ENCODE measurements at places on chromosomes 1 and 21.

DNA sequence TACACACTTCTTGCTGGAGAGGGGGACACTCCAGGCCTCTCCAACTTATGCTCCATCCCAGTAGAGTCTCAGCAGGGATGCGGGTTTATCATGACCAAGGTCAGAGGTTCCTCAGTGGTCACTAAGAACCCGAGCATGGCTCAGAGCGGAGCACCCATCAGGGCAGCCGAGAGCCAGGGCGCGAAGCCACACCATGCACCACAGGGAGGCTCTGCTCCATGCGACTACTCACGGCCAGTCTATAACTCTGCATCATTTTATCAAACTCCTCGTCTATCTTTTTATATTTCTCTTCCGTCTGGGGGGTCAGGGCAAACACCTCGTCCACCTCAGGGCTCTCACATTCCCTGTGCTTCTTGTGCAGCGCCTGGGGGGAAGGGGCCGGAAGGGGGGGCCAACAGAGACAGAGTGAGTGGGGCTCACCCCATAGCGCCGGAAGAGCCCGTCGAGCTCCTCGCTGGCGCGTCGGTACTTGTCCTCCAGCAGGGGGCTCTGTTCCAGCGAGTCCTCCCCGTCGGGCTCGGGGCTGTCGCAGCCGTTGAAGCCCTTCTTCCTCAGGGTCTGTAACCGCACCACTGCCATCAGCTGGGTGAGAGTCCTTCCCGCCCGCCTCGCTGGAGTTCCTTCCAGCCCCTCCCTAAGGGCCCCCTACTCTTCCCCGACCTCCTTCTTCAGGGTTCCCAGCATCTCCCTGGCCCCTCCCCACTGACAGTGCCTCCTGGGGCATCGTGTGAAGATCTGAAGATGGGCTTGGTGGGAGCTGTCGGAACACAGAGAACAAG lies 20.0 kb downstream of the MEF2D start:
- peak; percentile 63 for DNase-seq

DNA sequence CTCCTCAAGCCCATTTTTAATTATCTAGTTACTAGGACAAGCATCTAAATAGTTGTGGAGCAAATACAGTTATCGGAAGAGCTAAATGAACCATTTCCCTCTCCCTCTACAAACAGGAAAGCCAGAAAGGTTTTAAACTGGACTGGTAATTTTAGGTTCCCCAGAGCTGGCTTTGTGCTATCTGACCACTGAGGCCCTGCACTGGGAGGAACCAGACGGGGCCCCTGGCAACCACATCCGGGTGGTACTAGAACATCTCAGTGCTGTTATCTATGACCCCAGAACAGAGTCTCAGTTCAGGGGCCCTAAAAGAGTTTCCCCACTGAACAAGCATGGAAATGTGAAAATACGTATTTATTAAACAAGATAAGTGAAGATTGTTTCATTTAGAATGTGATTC lies 7.7 kb upstream of the RSPH1 start:
- no peak for DNase-seq

DNA sequence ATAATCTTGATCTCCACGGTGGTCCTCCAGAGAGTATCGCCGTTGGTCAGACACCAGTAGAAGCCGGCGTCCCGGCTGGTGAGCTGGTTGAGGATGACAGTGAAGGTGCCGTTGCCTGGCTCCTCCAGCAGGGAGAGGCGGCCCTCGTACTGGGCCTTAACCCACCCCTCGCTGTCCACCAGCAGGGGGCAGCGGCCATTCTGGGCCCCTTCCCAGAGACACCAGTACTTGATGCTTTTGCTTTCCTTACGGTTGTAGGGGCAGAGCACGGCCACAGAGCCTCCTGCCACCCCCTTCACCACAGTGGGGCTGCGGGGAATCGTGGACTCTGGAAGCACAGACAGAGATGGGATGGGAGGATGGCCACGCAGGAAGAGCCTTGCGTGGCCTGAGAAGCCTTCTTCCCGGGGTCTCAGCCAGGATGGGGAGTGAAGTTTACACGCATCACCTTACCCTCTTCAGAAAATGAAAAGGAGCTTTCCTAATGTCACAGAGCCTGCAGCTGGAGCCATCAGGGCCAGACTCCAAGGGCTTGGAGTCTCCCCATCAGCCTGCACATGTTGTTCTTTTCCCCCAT lies 10.7 kb downstream of the PIGR start:
- DNase-seq, result no peak

DNA sequence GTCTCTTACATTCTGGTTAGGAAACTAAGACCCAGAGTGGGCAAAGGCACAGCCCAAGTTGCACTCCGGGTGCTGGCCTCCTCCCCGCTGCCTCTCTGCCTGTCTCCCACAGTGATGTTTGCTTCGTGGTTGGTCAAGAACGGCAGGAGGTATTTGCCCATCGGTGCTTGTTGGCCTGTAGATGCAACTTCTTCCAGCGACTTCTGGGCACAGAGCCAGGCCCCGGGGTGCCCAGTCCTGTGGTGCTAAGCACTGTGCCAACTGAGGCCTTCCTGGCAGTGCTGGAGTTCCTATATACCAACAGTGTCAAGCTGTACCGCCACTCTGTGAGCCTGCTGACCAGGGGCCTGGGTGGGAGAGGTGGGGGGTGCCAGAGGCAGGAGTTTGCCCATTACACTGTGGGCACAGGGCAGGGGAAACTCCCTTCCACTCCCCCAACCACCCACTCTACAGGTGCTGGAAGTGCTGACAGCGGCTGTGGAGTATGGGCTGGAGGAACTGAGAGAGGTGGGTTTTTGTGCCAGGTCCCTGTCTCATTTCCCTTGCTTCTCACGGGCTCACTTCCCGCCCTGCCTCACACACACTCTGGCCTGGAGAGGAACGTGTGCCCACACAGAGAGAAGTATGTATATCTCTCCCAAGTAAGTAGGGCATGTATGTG lies 1.9 kb downstream of the BTBD19 start:
- no peak for DNase-seq

DNA sequence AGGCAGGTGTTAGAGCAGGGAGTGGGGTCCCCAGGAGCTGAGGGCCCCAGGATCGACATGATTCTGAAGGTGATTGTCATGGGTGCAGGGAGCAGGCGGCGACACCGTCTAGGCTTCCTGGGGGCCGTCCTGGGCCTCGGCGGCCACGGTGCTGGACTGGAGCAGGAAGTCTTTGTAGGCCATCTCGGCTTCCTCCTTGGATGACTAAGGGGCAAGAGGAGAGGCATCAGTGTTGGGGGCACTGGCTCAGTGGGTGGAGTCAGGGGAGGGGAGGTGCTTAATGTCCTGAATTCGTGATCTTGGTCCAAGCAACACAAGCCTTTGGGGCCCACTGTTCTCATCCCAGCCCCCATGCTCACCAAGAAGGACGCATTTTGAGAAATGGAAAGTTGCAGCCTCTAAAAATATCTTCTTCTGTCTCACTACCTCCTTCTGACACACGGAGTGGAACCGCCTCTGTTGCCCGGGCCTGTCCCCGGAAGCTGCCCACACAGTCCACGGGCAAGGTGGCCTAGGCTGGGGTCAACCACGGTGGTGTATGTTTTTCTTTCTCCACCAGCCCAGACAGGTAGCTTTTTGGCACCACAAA lies 8.6 kb upstream of the FCMR start:
- DNase-seq, result peak; percentile 30

DNA sequence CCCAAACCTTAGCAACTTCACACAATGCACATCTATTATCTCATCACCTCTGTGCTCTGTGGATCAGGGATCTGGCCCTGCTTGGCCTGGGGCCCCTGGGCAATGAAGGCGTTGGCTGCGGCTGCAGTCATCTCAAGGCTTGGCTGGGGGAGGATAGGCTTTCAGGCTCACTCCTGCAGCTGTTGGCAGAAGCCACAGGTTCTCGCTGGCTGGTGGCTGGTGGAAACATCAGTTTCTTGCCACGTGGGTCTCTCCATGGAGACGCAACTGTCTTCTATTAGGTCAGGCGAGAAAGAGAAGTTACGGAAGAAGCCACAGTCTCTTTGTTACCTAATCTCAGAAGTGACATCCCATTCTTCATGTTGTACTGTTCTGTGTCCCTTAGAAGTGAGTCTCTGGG lies 3.6 kb upstream of the NPPA start:
- no peak for DNase-seq

DNA sequence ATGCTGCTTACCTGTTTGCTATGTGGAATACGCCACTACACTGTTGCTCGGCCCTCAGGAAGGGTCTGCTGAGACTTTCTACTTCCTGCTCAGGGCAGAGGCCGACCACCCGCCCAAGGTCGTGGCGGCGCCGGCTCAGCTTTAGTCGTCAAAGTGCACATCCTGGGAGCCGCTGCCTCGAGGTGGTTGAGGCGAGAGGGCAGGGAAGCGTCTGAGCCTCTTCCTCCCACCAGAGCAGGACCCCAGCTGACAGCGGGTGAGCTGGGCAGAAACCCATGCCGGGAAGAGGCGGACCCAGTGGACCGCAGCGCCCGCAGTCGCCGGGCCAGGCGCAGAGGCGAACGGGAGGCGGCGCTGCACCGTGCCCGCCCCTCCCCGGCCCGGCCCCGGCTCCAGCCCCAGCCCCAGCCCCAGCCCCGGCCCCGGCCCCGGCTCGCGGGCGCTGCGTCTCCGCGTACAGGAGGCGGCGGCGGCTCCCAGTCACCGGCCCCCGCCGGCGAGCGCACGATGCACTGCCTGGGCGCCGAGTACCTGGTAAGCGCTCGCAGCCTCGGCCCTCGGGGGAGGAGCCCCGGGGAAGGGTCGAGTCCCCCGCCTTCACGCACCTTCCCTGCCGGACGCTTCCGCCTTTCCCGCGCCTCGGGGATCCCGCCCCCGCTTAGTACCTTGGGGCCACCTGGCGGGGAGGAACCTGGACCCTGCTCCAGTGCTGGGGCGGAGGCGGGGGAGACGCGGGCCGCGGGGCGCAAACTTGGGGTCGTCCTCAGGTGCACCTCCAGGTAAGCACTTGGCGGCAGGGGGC lies at the start of gene SLC44A3:
Gene SLC44A3 (plus strand): TSS at position 413 of the 802 bp plus-strand sequence. CDS start 95 bp downstream, at position 508.
- DNase-seq, result no peak

- DNase-seq, result no peak
Measured at GRCh38 chr1:31387612-31388011, 14.7 kb upstream of the FABP3 start.

- no peak for DNase-seq
Measured at GRCh38 chr1:205547936-205548827, 43.7 kb downstream of the CDK18 start.

- no peak for DNase-seq
Measured at GRCh38 chr1:81330521-81330920, 470.2 kb upstream of the ADGRL2 start.

GRCh38 chr21:16305686-16306085 lies 575.9 kb downstream of the USP25 start:
- no peak for DNase-seq

DNA sequence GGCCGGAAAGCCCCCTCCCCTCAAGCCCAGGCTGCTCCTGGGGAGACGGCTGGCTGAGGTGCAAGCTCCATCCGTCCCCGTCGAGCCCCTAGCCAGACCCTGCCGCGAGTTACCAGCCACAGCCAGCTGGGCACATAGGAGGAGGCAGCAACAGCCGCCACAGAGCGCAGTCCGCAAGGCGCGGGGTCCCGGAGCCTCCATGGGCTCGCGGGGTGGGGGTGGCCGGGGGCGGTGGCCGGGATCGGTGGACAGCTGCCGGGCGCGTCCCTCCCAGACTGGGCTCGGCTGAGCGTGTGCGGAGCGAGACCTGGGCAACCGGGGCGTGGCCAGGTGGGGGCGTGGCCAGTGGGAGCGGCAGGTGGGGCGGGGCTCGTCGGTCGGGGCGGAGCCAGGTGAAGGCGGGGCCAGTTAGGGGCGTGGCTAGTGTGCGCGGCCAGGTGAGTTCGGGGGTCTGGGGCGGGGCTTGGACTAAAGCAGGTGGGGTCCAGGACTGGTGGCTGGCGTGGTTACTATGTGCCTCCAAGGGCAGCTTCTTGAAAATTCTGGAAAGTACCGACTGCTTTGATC lies at the start of gene CD164L2:
Gene CD164L2 (minus strand): TSS at position 295 of the 567 bp plus-strand sequence. CDS start 94 bp downstream, at position 201.
- no peak for DNase-seq

DNA sequence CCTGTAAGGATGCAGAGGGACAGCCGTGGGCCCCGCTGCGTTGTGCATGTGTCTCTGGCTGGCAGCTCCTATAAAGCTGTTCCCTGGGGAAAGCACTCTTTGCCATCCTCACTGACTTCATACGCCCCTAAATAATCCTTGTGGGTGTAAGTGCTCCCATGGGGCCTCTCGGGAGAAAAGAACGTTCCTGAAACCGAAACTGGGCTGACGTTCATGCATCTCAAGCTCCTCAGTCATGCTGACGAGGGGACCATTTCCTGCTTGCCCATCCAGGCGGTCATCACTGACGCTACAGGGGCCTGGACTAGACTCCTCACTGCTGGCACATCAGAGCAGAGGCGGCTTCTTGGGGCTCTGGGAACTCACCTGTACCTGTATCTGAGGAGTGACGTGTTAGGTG lies 73.1 kb upstream of the USP24 start:
- no peak for DNase-seq

DNA sequence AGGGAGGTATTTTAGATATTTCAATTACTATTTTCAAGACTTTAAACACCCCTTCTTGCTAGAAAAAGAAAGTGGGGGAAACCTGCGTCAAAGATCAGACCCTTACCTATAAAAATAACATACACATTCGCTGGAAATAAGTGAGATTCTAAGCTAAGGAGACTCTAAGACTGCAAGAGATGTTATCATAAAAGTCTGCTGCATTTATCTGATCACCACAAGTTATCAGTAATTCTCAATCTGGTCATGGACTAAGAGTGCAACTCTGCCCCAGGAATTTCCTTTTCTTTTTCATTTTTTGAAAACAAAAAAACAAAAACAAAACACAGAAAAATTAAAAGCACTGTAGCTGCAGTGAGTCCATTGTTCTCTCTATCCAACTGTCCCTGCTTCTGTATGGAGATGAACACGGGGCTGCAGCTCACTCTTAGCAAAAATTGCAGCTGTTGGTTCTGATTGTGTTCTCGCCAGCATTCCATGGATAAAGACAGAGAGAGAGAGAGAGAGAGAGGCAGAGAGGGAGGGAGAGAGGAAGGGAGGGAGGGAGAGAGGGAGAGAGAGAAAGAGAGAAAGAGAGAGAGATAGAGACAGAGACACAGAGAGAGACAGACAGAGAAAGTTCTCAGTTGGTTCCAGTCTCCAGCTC lies 14.1 kb downstream of the XKR8 start:
- no peak for DNase-seq

- no peak for DNase-seq
Measured at GRCh38 chr21:23401278-23401677, 2206.0 kb downstream of the MRPL39 start.

- DNase-seq, result no peak
Measured at GRCh38 chr1:7389906-7390603, 381.0 kb upstream of the VAMP3 start.

GRCh38 chr1:94654031-94654430 lies 112.5 kb upstream of the F3 start:
- no peak for DNase-seq

Data from stimulated activated CD8-positive, alpha-beta memory T cell treated with anti-CD3 and anti-CD28 coated beads, Interleukin-4, amount 100 ng/mL, for 4 hours (primary cell).